ENCODE measurements at places on chromosomes 2 and 18.

- DNase-seq = no peak
Measured at GRCh38 chr18:30192216-30192615, 850.3 kb downstream of the DSC3 start.

GRCh38 chr2:105400138-105400540 is 1.3 kb upstream of the FHL2 start:
- no peak for DNase-seq

- DNase-seq = no peak
Measured at GRCh38 chr2:142598846-142599245, 278.6 kb upstream of the KYNU start.

DNA sequence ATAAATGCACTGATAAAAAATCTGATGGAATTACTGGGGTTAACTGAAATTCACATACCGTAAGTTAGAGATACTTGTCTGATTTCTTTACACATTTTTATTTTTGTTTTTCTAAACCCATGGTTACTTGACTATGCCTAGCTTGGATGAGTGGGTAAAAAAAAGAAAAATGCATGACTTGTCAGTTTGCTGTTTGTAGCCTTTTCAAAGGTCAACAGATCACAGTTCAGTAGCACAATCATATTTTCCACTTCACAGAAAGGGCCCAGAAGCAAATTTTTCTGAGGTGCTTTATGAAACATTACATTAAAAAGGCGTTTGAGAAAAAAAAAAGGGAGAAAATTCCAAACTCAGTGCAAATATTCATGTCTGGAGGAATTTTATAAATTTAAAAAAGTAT is 16.4 kb downstream of the SLC16A14 start:
- DNase-seq = no peak

DNA sequence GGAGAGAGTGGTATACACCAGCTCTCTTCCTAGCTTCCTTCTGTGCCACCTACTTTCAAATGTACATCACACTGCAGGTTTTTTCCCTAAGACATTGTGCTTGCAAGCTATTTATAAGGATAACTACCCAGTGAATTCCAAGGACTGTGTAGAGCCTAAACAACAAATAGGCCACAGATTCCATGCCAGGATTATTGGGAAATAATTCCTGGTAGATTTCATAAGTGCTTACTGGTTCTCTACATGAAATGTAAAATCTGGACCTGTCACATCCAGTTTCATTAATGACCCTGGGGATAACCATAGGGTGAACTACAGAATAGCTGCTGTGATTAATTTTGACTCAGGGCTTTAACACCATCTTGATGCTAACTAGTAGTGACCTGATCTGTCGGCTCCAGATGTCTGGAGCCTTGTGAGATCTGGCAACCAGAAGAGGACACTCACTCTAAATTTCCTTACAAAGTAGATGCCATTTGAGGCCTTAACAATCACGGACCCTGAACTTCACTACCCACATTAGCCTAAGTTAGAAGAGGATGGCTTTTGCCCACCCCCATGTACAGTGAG is 34.3 kb upstream of the LGALSL start:
- no peak for DNase-seq

- no peak for DNase-seq
Measured at GRCh38 chr2:171515672-171516298, 6.5 kb upstream of the CYBRD1 start.

DNA sequence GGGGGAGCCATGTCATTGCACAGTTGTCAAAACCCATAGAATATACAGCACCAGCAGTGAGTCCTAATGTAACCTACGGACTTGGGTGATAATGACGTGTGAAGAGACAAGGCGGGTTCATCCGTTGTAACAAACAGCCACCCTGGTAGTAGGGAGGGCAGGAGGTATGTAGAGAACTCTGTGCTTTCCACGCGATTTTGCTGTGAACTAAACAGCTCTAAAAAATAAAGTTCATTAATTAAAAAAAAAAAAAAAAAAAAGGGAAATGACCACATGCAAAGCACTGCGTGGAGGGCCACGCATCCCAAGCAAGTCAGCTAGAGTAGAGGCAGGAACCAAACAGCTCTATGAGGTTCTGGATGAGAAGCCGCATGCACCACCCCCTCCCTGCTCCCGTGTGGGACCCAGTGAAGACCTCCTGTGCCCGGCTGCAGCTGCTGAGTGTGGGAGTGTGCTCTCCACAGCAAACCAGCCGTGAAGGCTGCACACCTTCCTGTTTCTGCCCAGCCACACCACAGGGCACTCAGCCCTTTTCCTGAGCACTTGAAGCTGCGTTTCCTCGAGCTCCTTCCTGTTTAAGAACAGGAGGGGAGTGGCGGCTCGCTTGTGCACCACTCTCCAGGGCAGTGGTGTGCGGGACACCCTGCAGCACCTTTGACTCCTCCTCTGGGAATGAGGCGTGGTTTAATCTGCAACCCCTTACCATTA is 65.6 kb downstream of the ODC1 start:
- DNase-seq = no peak

- DNase-seq = no peak
Measured at GRCh38 chr18:62850619-62851306, 135.4 kb downstream of the PHLPP1 start.

DNA sequence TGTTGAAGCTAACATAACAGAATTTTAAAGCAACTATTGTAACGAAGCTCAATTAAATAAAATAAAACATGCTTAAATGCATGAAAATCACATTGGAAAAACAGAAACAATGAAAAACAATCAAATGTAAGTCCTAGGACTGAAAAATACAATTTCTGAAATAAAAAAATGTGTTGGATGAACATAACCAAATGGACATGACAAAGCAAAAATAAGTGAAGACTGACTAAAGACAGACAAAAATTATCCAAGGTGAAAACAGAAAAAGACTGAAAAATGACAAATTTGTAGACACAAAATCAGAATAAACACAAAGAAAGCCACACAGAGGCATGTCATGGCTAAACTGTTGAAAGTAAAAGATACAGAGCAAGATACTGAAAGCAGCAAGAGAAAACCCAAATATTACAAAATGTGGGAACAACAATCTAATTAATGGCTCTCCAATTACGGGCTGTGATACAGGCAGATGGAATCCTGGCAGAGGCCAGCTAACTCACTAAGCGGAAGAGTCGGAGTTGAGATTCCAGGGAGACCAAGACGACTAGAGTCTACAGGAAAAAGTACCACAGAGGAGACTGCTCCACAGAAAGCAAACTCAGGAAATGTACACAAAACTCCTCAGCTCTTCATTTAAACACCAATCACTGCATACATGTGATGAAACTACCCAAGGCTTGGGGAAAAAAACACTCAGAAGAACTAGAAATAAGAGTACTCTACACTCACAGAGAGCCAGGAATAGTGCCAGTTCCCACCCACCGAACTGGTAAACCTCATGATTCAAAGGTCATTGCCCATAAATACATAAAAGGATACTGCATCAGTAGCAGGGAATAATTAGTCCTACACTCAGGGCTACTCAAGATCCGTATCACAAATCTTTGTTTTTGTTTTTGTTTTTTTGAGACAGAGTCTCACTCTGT is 83.6 kb downstream of the ATAD2B start:
- DNase-seq = no peak

DNA sequence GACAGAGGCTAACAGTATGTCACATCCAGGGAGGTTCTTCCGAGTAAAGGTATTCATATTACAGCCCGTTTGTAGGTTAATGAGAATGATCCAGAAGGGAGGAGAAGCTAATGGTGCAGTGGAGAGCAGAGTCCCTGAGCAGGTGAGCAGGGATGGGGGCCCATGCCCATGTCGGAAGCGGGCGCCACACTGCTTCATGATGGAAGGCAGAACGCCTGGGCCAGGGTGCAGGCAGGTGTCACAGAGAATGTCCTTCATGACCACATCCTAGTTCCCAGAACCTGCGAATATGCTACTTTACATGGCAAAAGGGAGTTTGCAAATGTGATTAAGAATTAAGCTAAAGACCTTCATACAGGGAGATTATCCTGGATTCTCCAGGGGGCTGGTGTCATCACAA is 4.0 kb downstream of the HES6 start:
- DNase-seq = no peak

Data from GM20000 (cell line).